Fibroblast of skin of scalp (primary cell): ENCODE measurements at places on chromosomes 3 and 15.

DNA sequence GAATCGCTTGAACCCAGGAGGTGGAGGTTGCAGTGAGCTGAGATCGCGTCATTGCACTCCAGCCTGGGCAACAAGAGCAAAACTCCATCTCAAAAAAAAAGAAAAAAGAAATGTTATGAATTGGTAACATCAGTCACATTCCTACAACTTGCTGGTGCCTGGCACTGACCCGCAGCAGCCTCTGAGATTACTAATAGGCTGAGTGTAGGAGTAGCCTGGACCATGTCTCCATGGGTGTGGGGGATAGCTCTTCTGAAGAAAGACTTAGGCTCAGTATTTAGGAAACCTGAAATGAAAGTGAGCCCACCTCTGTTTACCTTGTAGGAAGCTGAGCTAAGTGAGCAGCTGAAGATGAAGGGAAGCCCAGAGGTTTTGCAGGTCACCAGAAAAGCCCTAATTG lies 148.3 kb downstream of the LRRC28 start:
- DNase-seq = no peak

- DNase-seq = peak; percentile 40
These were observed 39.4 kb upstream of the FRMD4B start for GRCh38 chr3:69425249-69425648.

DNA sequence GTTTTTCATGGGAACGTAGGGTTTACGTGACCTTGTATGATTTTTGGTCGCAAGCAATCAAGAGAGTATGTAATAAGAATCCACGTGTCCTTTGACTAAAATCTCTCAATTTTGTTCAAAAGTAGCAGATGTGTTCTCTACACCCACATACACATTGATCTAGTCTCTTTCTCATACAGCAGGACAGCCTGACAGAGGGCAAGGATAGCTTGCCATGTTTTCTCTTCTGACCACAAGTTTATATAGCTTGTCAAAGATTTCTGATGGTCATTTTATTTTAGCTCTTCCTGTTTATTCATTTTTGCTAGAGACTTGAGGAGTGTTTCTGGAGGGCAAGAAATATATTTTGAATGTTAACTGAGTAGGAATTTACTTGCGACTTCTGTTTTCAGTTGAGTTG lies 570.2 kb upstream of the ALCAM start:
- no peak for DNase-seq

DNA sequence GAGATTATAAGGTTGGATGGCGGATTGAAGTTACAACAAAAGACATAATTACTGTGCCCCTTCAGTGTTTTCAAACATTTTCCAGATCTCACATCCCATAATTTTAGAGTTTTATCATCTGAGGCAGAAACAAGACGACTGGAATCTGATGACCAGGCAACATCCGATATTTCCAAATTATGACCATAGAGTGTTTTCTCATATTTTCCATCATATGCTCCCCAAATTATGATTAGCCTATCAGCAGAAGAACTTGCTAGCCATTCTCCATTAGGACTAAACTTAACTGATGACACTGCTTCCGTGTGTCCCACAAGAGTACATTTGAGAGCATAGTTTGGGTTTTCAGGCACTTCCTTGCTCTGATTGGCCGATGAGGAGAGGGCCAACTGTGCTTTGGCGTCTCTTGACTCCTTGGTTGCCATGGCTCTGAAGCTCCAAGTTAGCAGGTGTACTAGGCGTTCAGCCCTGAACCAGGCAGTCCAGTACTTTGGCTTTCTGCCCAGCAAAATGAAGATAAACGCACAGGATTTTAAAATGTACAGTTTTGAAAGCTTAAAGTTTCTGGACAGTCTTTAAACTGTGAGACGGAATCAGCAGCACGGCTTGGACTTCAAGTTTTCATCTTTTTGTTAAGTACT lies 638 bp downstream of the WDR5B start:
- peak; percentile 23 for DNase-seq

- DNase-seq = no peak
These were observed 254.5 kb upstream of the ROPN1 start for GRCh38 chr3:124246376-124246775.

DNA sequence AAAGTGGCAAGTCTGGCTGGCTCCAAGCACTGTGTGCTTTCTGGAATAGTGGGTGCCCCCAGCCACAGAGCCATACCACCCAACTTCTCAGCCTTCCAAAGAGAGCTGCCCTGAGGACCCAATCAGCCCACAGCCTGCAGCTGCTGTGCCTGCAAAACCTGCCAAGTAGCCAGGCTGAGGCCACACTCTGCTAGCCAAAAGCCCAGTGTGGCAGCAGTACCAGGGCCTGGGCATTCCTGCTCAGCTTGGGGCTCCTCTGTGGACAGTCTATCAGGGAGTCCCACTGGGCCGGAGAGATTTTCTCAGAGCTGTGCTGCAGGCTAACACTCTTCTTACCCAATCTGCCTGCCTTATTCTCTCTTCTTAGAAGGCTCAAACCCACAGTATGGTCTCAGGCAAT lies 136.5 kb downstream of the TPRA1 start:
- no peak for DNase-seq

DNA sequence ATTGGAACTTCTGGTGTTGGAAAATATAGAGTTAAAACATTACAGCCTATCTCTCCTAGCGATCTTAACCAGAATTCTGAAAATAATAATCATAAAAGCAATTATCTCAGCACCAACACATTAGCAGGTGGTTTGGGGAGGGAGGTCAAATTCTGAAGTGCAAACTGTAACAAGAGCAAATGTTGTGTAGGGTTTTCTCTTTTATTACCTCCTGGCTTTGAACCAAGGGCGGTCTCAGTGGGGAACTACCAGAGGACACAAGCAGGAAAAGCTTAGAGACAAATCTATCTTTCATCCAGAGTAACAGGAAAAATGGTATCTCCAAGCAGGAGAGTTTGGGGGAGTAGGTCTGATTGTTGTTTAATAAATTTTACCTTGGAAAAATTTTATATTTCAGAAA lies 5.5 kb upstream of the ARRDC4 start:
- no peak for DNase-seq

GRCh38 chr15:40087991-40088928 lies 20.4 kb downstream of the BMF start:
- no peak for DNase-seq

DNA sequence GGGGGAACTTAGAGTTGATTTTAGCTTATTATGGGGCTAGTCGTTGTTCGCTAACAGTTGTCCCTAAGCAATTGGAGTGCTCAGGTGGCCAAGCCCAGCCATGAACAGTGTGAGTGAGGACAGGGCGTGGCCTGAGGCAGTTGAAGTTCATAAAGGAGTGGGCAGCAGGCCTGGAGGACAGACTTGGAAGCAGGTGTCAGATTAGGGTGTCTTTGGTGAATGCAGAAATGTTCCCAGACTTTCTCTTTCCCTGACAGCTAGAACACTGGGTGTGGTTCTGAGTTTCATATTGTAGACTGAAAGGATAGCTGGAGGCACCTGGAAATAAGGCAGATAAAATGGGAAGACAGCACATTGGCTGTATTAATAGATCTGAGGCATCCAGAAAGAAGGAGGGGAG lies 59.8 kb upstream of the FGD5 start:
- DNase-seq = no peak

- DNase-seq = peak; percentile 8
These were observed 22.3 kb upstream of the SMCO1 start for GRCh38 chr3:196537319-196537984.

DNA sequence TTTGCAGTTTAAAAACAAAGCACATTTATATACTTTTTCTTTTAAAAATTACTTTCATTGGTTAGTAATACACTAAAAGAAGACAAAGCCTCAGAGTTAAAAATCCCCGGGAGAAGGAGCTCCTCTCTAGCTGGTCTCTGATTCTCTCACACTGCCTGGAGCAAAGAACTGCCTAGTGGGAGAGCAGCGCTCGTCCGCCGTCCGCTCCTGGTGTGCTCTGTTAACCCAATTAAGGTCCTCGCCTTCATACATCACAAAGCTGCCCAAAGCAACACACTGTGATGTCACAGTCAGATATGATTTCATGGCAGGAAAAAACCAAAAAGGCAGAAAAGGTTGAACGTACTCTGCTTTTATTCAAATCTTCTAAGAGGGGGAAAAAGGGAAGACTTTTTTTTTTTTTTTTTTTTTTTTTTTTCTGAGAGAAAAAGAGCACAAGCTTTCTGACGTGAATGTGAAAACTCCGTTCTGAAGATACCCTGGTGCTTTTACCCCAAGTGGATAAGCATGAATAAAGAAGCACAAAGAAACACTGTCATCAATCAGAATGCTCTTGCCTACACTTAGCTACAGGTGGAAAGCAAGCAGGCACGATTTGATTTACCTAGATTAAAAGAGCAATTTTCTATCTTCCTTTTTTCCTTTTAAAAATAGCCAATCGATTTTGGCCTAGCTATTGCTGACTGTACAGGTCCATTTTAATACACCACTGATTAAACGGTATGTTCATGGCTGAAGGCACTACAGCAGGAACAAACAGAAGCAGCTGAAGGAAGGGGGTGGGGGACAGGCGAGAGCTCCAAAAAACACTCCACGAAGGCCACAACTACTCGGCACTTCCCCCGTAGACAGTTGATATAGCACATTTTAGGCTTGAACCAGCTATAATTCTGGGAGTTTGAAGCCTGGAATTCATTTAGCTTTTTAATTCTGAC lies 115.2 kb downstream of the TIGIT start:
- DNase-seq = no peak

- DNase-seq = no peak
These were observed 35.0 kb upstream of the LRRC3B start for GRCh38 chr3:26587571-26587970.

GRCh38 chr15:79028411-79028964 lies 62.1 kb downstream of the RASGRF1 start:
- peak; percentile 38 for DNase-seq

DNA sequence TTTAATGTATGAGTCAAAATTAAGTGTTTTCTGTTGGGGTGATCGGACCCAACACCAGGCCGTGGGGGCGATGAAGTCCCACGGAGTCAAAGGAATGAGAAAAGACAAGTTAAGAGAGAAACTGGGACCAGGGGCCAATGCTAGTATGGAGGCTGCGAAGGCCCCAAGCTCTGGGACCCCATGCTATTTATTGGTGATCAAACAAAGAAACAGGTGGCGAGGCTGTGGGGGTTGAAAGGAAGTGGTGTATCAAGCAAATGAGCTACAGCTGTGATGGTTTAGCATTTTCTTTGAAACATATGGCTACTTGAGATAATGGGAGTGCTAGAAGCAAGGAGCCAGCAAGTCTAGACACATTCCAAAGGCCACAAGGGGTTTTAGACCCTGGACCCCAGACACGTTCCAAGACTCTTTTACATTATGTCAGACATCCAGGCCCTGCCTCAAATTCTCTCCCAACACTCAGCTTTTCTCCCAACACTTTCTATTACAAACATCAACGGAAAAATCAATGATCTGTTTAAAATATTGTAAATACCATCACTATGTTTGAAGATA lies 56.0 kb upstream of the SNRPN start:
- no peak for DNase-seq

GRCh38 chr3:14598143-14598569 lies 53.4 kb upstream of the CCDC174 start:
- DNase-seq = peak; percentile 48

GRCh38 chr3:11600501-11601282 lies 43.0 kb downstream of the VGLL4 start:
- DNase-seq = peak; percentile 100

- DNase-seq = no peak
These were observed 2.9 kb upstream of the RNF7 start for GRCh38 chr3:141735176-141735575.
